Germinal center (tissue), 1 donor: ENCODE measurements at places on chromosomes 11 and 22.

DNA sequence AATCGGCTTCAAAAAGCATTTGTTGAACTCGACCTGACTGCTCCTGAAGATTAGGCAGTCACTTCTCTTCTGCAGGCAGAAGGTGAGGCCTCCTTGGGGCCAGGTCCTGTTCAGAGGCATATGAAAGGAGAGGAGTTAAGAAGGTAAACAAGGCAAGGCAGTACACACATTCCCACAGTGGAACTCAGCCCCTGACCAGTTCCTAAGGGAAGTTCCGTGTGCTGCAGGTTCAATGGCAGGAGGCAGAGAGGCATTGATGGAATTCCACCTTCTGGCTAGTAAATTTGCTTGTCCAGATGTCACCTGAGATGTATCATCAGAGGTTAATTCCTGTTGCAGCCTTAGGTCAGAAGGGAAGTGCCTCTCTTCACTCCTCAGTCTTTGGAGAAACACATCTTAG is 337.0 kb upstream of the MTNR1B start:
- no peak for DNase-seq

DNA sequence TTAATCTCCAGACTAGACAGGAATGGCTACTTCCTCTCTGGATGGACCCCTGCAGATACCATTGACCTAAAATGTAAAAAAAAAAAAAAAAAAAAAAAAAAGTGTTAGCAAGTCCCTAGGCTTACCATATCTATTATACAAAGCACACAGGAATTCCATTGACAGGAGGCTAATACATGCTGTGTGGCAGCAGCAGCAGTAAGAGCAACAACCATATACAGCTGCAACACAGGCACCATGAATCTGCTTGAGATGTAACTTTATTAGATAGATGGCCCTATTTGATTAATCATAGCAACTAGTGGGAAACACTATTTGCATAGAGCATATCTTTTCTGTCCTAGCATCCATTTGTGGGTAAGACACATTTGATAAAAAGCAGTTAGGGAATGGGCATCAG is 1447.1 kb downstream of the FAM181B start:
- DNase-seq = no peak

DNA sequence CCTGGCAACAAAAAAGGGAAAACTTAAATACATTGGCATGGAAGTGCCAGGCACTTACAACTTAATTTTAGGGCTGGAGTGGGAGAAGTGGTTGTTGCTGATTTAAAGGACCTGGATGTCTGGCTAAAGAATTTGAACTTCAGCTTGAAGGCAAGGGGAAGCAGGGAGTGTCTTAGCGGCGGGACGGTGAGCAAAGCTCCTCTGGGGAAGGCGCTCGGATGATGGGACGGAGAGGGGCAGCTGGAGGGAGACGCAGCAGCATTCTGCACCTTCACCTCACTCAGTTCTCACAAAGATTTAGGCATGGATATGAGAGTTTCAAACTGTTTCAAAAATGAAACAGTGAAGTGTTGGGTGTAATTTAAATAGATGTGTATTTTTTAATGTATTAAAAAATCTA is 967.1 kb downstream of the BRD1 start:
- DNase-seq = no peak

DNA sequence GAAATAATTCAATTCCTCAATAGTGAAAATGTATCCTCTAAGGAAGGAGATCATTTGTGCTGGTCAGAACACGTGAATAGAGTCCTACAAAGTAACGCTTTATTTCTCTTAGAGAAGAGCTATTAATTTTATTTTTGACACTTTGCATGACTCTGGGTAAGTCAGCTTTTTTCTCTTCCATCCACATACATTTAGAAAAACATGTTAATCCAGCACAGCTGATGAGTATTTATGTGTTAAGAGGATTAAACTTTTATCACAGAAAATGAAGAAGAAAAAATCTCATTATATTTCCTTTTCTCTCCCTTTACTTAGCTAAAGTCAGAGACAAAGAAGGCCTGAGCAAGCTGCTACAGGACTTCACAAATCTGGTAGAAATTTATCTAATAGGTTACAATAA is 649.5 kb upstream of the CCDC179 start:
- DNase-seq = no peak

DNA sequence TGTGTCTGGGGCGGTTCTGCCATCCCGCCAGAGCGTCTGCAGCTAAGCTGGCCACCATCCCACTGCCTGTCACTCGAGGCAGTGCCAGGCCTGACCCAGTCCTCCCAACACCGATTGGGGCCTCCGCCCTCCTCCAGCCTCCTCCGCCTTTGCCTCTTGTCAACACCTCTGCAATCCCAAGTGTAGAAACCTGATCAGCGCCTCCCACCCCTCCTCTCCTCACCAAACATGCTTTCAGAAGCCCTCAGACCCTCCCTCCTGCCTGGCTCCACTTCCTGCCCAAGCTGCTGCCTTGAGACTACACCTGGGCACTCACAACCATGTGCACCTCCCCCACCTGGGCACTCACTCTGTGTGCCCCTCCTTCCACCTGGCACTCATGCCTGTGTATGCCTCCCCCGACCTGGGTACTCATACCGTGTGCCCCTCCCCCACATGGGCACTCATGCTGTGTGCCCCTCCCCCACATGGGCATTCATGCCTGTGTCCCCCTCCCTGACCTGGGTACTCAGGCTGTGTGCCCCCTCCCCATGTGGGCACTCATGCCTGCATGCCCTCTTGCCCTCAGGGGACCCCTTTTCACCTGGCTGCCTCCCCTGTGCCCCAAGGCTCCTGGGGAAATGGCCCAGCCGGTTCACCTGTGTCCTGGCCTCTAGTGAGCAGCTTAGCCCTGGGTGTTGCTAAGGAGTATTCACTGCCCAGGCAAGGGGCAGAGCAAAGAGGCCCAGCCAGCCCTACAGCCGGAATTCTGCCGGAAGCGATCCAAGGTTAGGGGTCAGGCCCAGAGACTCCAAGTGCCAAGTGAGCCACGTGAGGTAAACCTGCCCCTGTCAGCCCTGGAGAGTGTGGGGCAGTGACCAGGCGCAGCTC is 5.5 kb upstream of the IFITM10 start:
- no peak for DNase-seq

- no peak for DNase-seq
These were observed 1096.4 kb downstream of the TBC1D22A start for GRCh38 chr22:47858773-47859306.

- no peak for DNase-seq
These were observed at the start of gene TMEM132A for GRCh38 chr11:60924110-60924905. TMEM132A (plus strand) TSS chr11:60924460; CDS start chr11:60924634, 174 bp downstream.

DNA sequence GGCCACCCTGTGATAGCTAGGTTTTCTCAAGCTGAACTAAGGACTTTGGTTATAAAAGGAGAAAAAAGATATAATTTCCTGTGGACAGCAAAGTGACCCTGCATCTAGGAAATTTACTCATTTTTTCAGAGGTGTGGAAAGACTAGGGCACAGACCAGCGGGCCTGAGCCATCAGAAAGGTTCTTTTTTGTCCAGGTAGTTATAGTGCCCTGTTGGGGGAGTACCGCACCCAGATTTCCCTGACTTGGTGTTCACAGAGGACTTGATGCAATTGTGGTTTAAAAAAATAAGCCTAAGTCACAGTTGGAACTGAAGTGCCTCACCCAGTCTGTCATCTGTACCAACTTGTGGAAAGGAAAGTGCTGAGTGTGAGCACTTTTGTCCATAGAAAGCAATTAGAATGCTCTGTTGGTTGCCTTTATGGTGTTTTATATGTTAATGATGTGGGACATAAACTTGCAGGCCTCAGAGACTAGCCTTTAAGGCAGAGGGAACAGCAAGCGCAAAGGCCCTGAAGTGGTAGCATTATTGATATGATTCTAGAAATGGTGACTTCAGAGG is 3.1 kb downstream of the SYT9 start:
- DNase-seq = no peak

DNA sequence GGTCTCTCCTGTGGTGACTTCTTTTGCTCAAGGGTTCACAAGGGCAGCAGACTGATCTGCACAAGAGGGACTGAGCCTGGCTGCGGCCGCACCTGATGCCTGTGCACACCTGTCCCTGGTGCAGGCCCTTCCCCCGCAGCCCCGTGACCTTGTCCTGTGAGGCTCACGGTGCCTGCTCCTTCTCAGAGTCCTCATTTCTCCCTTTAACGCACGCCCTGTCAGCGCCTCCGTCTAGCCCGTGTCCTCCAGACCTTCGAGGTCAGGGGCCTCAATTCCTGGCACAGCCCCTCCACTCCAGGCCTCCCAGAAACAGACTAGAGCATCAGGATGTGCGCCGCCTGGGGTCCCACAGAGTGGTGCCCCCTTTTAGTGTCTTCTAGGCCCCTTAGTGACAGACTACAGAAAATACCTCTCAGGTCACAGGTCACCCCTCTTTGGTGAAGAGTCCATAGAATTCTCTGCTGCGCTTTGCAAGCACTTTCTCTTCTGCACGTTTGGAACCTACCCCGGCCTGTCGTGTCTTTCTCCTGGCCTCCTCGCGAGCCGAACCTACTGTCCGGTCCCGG is 1.0 kb upstream of the DRD4 start:
- DNase-seq = no peak

GRCh38 chr11:69245491-69246345 is 48.2 kb upstream of the MYEOV start:
- DNase-seq = no peak

DNA sequence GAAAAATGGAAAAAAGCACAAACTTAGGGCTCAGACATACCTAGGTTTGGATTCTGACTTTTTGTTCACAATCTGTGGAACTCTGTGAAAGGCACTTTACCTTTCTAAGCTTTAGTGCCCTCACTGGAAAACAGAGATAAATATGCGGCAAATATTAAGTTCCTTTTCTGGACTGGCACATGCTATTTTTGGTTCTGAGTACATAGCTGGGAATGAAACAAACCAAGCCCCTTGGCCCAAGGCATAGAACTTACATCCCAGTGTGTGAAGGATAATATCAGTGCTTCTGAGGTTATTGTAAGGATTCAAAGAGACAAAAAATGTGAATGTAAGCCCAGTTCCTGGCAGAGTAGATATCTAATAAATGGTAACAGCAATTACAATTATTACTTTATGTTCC is 227.5 kb downstream of the ADAMTS15 start:
- no peak for DNase-seq
